CD4-positive, alpha-beta T cell treated with Interleukin-15 for 4 hours (primary cell): ENCODE measurements at places on chromosomes 3 and 15.

GRCh38 chr3:22262386-22262785, 511.4 kb upstream of the ZNF385D start:
- no peak for DNase-seq

DNA sequence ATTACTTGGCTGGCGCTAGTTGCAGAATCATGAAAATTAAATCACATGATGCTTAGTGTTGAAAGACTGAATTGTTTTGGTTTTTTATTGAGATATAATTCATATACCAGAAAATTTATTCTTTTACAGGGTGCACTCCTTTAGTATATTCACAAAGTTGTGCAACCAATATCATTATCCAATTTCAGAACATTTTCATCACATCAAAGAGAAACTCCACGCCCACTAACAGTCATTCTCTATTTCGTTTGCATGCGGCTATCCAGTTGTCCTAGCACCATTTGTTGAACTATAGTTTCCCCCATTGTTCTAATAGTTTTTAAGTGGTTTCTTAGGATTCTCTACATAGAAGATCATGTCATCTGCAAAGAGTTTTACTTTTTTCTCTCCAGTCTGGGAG, 3.7 kb downstream of the EHD4 start:
- DNase-seq, result no peak

- no peak for DNase-seq
Measured at GRCh38 chr15:92681141-92681631, 25.6 kb upstream of the FAM174B start.

GRCh38 chr3:172074586-172074985, 35.2 kb downstream of the FNDC3B start:
- DNase-seq, result no peak

- no peak for DNase-seq
Measured at GRCh38 chr15:39579487-39580116, 1.3 kb upstream of the THBS1 start.

DNA sequence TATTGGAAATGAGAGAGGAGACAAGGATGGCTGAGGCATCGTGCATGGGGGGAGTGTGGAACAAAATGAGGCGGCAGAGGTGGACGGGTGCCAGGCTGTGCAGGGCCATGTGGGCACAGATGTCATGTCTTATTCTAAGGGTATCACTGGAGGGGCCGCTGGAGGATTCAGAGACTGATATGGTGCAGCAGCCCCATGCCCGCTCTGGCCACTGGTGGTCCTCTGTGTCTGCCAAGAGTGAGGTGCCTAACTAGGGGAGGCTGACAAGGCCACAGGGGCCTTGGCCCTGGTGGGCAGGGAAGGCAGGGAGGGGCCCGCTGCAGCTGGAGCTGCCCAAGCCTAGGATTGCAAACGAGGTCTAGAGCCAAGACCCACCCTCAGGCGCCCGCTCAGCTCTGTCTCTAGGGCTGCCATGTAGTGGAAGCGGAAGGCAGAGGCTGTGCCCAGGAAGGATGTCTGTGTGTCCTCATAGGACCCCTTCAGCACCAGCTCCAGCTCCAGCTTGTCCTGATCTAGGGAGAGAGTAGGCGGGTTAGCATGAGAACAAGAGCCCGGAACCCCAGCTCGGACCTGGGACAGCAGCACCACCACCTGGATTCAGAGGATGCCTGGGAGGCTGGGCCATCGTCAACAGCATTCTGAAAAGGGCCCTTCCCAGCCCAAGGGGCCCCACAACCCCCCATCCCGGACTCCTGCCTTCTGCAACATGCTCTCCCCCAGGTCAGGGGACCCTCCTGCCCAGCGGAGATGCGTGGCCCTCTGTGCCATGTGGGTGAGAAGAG, 11.3 kb downstream of the PLA2G4D start:
- no peak for DNase-seq

- DNase-seq, result no peak
Measured at GRCh38 chr15:70516408-70517193, 246.8 kb downstream of the UACA start.

GRCh38 chr15:101528108-101528916, 38.8 kb upstream of the PCSK6 start:
- DNase-seq, result no peak

DNA sequence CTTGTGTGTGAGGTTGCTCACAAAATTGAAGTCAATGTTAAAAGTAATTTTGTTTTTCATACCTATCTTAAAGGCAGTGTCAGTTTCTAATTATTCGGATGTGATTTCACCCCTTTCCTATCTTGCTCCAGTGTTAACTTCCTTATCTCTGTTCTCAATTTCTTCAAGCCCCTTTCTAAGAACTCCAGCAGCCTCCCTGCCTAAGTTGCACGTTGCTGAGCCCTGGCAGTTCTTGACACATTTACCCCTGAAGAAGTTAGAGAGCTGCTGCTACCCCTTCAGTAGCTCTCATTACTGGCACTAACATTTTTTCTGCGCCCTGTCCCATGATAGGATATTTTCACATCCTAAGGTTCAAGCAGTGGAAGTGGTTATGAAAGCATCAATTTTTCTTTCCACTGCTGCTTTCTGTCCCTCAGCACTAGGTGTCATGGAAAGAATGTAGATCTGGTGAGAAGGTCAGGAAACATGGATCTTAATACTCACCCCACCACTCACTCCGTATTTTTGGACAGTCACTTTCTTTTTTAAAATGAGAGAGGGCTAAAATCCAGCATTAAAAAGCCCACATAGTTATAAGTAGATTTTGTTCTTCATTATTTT, 62.9 kb downstream of the OPA1 start:
- DNase-seq, result no peak
